ENCODE measurements at places on chromosomes 5 and 9.

GRCh38 chr5:116486588-116486987 lies 88.0 kb downstream of the SEMA6A start:
- no peak for DNase-seq

- peak; percentile 67 for DNase-seq
Measured at GRCh38 chr5:40688127-40688761, 8.5 kb downstream of the PTGER4 start.

DNA sequence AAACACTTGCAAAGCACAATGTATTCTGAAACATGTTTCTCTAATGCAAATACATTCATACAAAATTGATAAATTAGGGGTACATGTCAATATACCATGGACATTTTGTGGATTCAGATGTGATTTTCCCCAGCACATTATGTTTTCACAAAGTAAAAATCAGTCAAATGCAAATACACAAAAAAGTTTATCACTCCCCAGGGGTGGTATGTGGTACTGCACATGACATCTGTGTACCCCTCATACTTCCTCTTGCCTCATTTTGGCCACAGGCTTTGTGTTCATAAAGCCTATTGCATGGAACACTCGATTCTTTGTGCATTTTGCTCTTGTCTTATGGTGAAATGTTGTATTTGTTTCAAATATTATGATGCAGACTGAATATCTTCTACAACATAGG lies 116.8 kb upstream of the PDE4D start:
- no peak for DNase-seq

DNA sequence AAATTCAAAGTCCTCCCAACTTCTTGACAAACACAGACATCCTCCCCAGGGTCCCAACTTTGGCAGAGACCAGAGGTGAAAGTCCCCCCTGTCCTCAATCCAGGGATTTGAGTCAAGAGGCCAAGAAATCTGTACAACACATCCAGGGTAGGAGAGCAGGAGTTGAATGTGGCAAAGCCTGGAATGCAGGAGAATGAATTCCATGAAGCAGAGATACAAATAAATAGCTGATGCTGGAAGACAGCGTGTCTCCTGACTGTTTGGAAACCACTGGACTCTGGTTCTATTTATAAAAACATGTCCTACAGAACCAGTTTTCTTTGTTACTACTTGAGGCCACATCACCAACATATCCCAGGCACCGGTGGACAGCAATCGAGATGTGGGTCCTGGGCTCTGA lies 43.7 kb upstream of the SLIT3 start:
- no peak for DNase-seq

DNA sequence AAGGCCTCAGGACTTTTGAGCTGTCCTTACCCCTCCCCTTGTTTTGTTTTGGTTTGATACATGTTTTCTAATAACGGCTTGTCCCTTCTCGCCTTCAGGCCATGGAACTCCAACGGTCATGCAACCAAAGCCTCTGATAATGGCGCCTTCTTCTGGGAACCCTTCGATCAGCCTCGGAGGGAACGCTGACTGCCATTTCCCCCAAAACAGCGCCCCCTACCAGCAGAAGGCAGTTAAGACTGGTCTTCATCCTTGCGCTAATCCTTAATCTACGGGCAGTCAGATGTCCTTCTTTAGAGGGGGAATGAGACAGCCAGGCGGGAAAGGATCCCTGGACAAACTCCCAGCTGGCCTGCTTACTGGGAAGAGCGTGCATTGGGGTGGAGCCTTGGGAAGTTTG lies 276.6 kb downstream of the ICE1 start:
- DNase-seq, result no peak
